ENCODE measurements at places on chromosomes 3 and 15. TPM values are rescaled to one million over a fixed set of nuclear protein-coding genes. Genes with fewer than 3 reads are reported as not detected.

Gene MINAR1
- total RNA-seq: 0.51 TPM

Gene POPDC2
- 0.76 TPM for total RNA-seq

Gene NANOGP8
- not detected for total RNA-seq

- DNase-seq: no peak
These were observed 339.9 kb upstream of the TGFBR2 start for GRCh38 chr3:30266524-30266923.

- DNase-seq: no peak
These were observed 164.3 kb upstream of the VEPH1 start for GRCh38 chr3:157667493-157667892.

DNA sequence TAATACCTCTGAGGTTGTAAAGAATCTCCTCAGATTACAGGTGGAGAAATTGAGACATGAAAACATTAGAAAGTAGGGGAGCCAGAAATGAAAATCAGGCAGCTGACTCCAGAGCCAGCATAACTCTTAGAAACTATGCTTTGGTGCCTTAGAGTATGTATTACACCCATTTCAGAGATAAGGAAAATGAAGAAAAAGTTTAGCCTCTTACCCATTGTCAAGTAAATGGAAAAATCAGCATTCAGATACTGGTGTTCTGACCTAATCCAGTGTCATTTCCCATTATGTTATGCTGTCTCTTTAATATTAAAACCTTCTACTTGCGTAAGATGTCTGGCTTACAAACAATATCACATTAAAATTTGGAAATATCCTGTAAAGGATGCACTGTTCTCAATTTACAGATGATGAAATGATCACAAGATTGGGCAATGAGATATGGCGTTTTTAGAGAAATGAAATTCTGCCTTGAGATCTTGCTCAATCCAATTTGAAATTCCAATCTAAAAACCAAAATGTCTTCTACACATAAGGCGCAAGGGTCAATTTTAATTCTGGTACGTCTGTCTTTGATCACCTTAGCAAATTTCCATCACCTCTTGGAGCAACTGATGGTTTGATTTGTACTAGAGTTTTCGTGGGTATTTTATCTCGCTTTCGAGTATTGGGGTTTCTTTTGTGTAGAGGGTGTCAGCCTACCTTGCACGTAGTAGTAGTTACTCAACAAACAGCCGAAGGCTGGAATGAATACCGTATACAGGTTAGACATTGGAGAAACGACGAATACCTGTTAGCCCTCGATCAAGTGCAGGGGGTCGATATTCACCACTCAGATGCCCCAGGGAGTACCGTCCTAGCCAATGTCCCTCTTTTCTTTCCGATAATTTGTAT lies 902 bp upstream of the ZCWPW2 start:
- DNase-seq: peak; percentile 1

GRCh38 chr3:58991623-58992022 lies 58.2 kb downstream of the CFAP20DC start:
- DNase-seq: no peak

GRCh38 chr3:66121318-66121717 lies 82.6 kb upstream of the MAGI1 start:
- DNase-seq: no peak
